ENCODE measurements at places on chromosomes 6 and 20. TPM values are rescaled to one million over a fixed set of nuclear protein-coding genes. Genes with fewer than 3 reads are reported as not detected.

FERMT1 gene
- 0.16 TPM for polyA plus RNA-seq

ADGB gene
- polyA plus RNA-seq, result not detected

TINAG gene
- polyA plus RNA-seq, result not detected

GMDS gene
- polyA plus RNA-seq, result 11.4 TPM

SMLR1 gene
- polyA plus RNA-seq, result not detected

WFDC12 gene
- polyA plus RNA-seq, result not detected

PCK1 gene
- 0.24 TPM for polyA plus RNA-seq
